Endothelial cell of umbilical vein (primary cell): ENCODE measurements at places on chromosomes 16 and 17. TPM values are rescaled to one million over a fixed set of nuclear protein-coding genes. Genes with fewer than 3 reads are reported as not detected.

CA4 gene
- 0.29 TPM in 1 of 2 replicates, not detected in the other for total RNA-seq

NOD2 gene
- 0.58 TPM in 1 of 2 replicates, not detected in the other for total RNA-seq

SLC35B1 gene
- total RNA-seq = 87.0 and 96.7 TPM in 2 replicates

KRTAP1-1 gene
- not detected in 2 replicates for total RNA-seq

CCL4 gene
- not detected in 2 replicates for total RNA-seq

KCNJ18 gene
- total RNA-seq = not detected in 2 replicates

DNA sequence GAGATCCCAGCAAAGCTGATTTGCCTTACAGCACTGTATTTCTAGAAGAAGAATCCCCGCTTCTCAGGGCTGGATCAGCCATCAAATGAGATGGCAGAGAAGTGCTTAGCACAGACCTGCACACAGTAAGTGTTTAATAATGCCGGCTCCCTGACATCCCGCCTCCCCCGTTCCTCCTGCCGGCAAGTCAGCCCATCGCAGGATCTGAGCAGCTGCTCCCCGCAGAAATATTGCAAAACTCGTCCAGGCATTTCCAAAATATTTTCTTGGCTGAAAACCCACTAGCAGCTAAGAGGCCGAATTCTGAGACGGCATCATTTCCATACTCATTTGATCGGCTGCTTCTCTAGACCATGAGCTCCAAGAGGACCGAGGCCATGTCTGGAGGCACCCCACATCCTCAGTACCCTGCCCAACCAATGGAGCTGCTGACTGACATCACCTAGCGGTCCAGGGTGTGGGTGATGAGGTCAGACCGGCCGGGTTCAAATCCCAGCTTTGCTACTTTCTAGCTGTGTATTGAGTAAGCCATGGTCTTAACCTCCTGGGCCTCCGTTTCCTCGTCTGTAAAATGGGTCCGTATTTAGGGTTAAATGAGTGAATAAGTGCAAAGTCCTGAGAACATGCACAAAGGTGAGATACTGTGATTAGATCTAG, 251.5 kb downstream of the KATNIP start:
- H3K27ac ChIP-seq = no peak overlapping the region
- no peaks in the 10 kb centered on the region for H3K4me1 ChIP-seq
- DNase-seq = no peak
- H3K36me3 ChIP-seq = no peaks in the 10 kb centered on the region
- no peak overlapping the region for H3K4me3 ChIP-seq

GRCh38 chr17:10657148-10657547, at the start of gene MYH3:
Gene MYH3 (minus strand): TSS chr17:10657309. CDS start chr17:10655064, 2,245 bp downstream.
- H3K27me3 ChIP-seq = no peaks in the 10 kb centered on the region
- H3K36me3 ChIP-seq = no peaks in the 10 kb centered on the region
- DNase-seq = no peak

DNA sequence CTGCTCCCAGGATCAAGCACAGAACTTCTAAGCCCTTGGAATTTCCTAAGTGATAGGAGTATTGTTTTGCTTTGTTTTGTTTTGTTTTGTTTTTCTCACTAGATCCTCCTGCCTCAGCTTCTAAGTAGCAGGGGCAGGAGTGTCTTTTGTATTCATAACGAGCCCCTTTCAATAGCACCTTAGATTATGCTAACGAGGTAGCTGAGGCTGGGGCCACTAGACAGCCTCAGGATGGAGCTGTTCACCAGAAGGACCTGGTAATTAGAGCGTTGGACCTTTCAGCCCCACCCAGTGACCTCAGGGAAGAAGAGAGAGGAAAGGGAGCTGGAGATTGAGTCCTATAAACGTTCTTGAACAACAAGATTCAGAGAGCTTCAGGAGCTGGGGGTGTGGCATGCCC, 43.6 kb downstream of the IKZF3 start:
- DNase-seq = no peak
- H3K36me3 ChIP-seq = no peaks in the 10 kb centered on the region
- peaks cover 5% of the 10 kb centered on the region for H3K27me3 ChIP-seq
- no peak overlapping the region for H3K4me3 ChIP-seq

DNA sequence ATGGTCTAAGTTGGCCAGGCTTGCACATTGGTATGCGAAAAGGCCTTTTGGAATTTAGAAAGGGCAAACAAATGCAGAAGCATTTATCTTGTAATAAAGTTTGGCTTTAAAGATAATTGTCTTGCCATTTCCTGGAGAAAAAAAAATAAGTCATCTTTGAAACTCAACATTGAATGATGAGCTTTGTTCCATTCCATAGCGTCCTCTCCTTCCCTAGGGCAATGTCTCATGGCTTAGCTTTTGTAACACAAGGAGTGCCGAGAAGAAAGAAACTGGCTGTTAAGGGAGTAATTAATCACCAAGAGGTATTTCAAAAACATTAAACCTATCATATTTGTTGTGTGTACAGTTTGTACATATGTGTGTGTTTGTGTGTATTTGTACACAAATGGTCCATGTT, 372.3 kb downstream of the NPIPA8 start:
- no peaks in the 10 kb centered on the region for H3K27me3 ChIP-seq
- no peak overlapping the region for H3K4me3 ChIP-seq
- no peaks in the 10 kb centered on the region for H3K4me1 ChIP-seq
- H3K36me3 ChIP-seq = no peaks in the 10 kb centered on the region
- H3K27ac ChIP-seq = no peak overlapping the region

DNA sequence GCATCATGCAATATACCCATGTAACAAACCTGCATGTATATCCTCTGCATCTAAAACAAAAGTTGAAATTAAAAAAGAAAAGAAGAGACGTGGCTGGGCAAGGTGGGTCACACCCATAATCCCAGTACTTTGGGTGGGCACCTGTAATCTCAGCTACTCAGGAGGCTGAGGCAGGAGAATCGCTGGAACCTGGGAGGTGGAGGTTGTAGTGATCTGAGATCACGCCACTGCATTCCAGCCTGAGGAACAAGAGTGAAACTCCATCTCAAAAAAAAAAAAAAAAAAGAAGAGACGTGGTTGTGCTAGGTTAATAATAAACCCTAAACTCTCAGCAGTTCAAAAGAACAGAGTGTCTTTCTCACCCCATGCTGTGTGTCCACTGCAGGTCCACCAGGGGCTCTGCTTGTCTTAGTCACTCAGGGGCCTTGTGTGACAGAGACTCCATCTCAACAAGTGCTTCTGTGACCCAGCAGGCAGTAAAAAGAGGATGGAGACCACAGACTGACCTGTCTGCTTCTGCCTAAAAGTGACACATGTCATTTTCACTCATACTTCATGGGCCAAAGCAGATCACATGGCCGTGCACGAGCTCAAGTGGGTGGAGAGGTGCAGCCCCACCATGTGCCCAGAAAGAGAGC, 22.3 kb upstream of the N4BP1 start:
- no peaks in the 10 kb centered on the region for H3K27me3 ChIP-seq
- no peak overlapping the region for H3K27ac ChIP-seq
- H3K36me3 ChIP-seq = no peaks in the 10 kb centered on the region
- DNase-seq = no peak
- H3K4me1 ChIP-seq = no peaks in the 10 kb centered on the region

DNA sequence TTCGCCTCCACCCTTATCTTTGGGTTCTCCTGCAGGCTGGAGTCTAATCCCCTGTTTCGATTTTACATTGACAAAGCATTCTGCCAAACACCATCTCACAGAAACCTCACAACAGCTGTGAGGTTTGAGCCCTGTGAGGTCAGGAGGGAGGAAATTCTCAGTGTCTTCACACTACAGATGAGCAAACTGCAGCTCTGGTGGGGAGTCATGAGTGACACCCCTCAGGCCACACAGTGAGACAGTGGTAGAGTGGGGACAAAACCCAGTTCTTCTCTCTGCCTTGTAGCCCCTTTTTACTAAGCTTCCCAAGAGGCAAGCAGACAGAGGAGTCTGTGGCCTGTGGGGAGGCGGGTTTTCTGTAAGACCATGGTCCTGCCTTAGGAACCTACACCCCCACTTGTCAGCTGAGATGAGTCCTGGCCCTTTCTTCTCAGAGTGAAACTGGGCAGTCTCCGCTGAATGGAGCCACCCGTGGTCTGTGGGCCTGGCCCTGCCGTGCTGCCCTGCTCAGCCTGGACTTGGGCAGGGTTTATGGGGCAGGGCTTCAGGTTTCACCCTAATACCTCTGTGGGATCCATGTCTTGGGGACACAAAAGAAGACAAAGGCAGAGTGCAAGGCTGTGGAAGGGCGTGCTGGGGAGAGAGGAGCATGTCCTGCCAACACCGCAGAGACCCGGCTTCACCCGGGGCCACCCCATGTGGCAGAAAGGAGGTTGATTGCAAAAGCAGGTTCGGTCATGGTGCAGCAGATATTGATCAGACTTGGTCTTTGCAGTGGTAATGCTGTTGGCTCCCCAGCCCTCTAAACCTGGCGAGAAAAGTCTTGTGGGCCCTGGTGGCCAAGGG, 59.0 kb downstream of the ABR start:
- peaks cover 13% of the 10 kb centered on the region for H3K4me1 ChIP-seq
- H3K27me3 ChIP-seq = no peaks in the 10 kb centered on the region
- no peak for DNase-seq
- no peak overlapping the region for H3K4me3 ChIP-seq
- H3K36me3 ChIP-seq = no peaks in the 10 kb centered on the region

DNA sequence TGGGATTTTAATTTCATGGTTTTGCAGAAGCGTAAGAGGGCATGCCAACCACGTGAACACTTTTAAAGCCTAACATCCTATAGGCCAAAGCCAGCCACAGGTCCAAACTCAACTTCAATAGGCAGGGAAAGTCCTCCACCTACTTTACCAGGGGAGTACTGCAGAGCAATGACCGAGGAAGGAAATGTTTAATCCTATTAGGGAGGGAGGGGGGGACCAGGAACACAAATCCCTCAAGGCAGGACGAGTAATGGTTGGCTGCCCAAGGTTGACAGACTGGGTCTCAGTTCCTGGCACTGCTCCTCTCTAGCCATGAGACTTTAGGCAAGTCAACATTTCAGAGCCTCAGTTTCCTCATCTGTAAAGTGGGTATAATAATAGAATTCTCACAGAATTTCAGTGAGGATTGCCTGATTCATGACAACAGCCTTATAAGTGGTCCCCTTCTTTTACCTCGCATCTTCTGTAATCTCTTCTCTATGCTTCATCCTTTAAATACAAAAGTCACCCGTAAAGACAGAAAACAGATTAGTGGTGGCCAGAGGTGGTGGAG, 315.8 kb downstream of the HAPSTR1 start:
- no peak overlapping the region for H3K4me3 ChIP-seq
- no peaks in the 10 kb centered on the region for H3K4me1 ChIP-seq
- no peak for DNase-seq
- H3K27me3 ChIP-seq = no peaks in the 10 kb centered on the region
- no peaks in the 10 kb centered on the region for H3K36me3 ChIP-seq

DNA sequence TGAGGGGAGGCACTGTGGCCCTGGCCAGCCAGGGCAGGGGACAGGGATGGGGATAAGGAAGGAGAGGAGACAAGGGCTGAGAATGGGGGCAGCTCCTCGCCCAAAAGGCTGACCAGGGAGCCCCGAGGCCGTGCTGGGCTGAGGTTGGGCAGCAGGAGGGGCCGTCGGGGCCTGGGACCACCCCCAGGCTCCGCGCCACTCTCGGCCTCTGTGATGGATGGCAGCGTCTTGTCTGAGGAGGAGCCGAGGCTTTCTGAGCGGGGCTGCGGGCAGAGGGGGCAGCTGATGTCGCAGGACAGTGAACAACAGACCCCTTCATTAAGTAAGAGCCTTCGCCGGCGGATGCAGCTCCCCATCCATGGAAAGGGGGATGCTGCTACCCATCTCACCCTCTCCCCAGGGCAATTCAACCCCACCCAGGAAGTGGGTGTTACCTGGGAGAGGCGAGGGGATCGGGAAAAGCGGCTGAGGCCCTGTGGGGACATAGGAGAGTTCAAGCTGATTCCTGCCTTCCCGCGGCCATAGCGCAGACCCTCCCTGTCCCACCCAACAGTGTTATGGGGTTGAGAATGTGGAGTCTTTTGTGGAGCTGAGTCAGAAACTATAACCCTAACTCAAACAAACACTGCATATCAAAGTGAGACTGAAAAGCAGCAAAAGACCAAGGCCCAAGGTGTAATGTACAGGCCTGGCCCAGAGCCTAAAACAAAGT, 9.1 kb upstream of the RAB5C start:
- H3K4me3 ChIP-seq = no peak overlapping the region
- no peak overlapping the region for H3K27ac ChIP-seq
- DNase-seq = no peak
- H3K4me1 ChIP-seq = no peaks in the 10 kb centered on the region

GRCh38 chr16:11361701-11362451, 16.6 kb downstream of the RMI2 start:
- no peaks in the 10 kb centered on the region for H3K27me3 ChIP-seq
- H3K4me1 ChIP-seq = peaks cover 17% of the 10 kb centered on the region
- H3K36me3 ChIP-seq = no peaks in the 10 kb centered on the region
- H3K27ac ChIP-seq = no peak overlapping the region
- no peak for DNase-seq

- H3K4me3 ChIP-seq = peak within 1 kb of the TSS; percentile 58
- peak; percentile 61 for DNase-seq
- no peaks in the 10 kb centered on the region for H3K36me3 ChIP-seq
- H3K4me1 ChIP-seq = peaks cover 18% of the 10 kb centered on the region
- peak within 1 kb of the TSS; percentile 75 for H3K27ac ChIP-seq
These were observed at the start of gene WIPI1 for GRCh38 chr17:68457168-68457538. Gene WIPI1 (minus strand): TSS chr17:68457496. CDS start chr17:68457421, 75 bp downstream.

DNA sequence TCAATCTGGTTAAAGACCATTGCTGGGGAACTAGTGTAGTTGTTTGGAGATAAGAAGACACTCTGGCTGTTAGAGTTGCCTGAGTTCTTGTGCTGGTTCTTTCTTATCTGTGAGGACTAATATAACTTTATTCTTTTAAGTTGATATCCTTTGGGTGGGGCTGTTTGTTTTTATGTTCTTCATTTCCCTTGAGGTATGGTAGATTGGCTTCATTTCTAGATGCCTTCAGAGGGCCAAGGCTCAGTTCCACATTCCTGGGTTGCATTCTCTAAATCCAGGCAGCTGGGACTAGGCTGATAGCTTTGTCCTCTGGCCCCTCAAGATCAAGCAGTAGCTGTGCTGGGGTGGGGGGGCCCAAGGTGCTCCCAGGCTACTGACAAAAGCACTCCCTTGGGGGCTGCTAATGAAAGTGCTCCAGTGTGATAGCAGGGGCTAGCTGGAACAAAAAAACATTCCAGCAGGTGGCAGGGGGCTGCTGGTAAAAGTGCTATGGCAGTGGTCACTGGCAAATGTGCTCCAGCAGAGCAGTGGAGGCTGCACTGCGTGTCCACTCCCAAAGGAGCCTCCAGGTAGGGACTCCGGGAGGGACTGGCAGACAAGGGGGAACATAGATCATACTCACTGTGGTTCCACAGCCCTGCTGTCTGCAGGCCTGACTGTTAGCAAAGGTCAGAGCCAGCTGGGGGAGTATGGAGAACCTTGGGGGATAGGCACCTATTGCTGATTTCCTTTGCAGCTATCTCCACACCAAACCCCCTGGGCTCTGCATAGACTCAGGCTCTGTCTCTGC, 45.9 kb upstream of the KCNJ16 start:
- H3K4me1 ChIP-seq = peaks cover 9% of the 10 kb centered on the region
- DNase-seq = no peak
- no peak overlapping the region for H3K27ac ChIP-seq
- no peak overlapping the region for H3K4me3 ChIP-seq

GRCh38 chr17:40548491-40548981, 16.7 kb downstream of the CCR7 start:
- H3K27ac ChIP-seq = no peak overlapping the region
- no peaks in the 10 kb centered on the region for H3K27me3 ChIP-seq
- H3K36me3 ChIP-seq = no peaks in the 10 kb centered on the region
- H3K4me3 ChIP-seq = no peak overlapping the region
